ENCODE measurements at places on chromosomes 2 and 18.

DNA sequence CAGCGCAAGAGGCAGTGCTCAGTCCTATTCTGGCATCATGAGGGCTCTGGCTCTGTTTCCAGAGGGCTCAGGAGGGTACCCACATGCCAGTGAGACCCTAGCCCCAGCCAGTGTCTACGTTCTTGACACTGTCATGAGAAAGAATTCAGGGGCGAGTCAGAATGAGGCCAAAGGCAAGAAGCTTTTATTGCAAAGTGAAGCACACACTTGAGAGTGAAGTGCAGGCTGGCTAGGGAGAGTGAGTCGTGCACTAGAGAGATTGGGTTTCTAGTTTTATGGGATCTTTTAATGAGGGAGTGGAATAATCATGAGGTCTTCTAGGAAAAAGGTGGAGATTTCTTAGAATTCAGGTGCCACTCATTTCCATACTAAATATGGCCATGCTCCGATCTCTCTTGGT is 164.1 kb downstream of the DCDC2C start:
- DNase-seq = no peak

- no peak for DNase-seq
Observed at GRCh38 chr2:56523816-56524215, 340.0 kb downstream of the CCDC85A start.

GRCh38 chr2:40037303-40037702 is 258.2 kb upstream of the THUMPD2 start:
- no peak for DNase-seq

GRCh38 chr2:157442636-157443035 is 1.3 kb downstream of the CYTIP start:
- DNase-seq = no peak

- no peak for DNase-seq
Observed at GRCh38 chr2:139585101-139585500, 804.9 kb upstream of the NXPH2 start.

Data from esophagus squamous epithelium (tissue), 5 donors.